ENCODE measurements at places on chromosomes 3 and 15.

DNA sequence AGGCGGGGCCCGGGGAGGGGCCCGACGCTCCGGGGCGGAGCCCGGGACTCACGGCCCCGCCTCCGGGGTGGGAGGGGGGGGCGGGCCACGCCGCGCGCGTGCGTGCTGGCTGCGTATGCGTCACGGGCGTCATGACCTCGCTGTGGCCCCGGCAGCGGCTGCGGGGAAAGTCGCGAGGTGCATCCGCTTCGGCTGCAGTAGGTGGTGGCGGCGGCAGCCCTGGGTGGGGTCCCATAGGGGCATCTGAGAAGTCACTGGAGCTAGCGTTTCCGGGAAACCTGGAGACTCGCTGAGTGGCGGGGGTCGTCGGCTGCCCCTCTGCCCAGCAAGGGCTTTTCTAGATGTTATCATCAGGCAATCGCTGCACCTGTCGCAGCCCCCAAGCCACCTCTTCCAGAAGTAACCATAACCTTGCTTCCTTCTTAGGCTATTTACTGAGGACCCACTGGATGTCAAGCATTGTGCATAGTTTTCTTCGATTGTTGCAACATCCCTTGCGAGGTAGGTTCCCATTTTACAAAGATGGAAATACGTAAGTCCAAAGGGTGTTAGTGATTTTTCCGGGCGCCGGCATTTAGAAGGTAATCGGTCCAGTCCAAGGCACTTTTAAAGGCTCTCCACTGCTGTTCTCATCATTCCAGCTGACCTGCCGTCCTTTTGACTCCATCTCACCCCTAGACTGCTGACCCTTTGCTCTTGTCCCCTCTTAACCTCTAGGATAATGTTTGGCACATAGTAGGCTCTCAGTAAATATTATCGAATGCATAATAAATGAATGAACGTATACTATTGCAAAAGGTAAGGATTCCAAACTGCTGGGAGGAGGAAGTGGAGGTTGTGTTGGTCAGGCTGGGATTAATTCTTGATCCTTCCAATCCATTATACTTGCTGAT, at the start of gene GDPGP1:
Gene GDPGP1 (plus strand): TSS at position 114 of the 893 bp plus-strand sequence. CDS start 6,700 bp downstream, outside the sequence.
- no peak for DNase-seq

DNA sequence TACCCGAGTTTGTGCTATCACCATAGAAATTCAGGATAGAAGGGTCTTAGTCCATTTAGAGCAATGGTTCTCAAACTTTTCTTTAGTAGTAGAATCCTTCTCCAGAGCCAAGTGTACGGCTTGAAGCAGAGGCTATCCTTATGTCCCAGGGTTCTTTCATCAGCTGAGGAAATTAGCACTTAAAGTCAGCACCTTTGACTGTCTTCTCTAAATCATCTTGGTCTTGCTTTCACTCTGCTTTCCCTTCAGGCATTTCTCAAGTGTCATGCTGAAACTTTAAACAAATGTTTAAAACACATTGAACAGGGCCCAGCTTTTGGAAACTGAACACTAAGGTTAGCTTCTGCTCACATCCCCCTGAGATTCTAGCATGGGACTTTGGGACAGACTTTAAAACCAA, 78.2 kb downstream of the TM4SF4 start:
- DNase-seq: no peak

- DNase-seq: no peak
Measured at GRCh38 chr15:73617301-73617831, 15.8 kb downstream of the NPTN start.

DNA sequence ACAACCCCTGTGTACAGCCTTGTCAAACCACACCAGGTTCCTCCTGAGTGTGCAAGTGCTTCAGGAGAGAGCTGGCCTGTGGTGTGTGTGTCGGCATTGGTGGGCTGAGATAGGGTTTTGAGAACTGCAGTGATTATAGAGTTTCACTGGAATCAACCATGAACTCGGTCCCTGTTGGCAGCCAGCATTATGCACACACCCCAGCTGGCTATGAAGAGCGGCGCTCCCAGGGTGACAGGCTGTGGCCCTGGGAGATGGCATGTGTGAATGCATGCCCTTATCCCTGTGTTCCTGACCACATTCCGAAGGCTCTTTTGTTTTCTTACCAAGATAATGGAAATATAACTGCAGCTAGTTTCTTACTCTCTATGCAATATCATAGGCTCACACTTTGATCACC, 101.8 kb downstream of the SNRK start:
- no peak for DNase-seq

DNA sequence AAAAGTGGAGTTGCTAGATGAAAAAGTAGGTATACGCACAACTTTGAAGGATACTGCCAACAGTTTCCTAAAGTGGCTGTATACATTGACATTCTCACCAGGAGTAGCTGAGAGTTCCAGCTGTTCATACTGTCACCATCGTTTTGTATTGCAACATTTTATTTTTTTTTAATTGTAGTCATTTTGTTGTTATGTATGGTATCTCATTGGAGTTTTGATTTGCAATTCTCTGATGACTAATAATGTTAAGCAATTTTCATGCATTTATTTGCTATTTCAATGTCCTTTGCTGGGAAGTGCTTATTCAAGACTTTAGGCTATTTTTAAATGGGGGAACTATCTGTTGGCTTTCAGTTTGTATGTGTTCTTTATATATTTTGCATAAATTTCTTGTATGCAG, 185.1 kb upstream of the TGFBR2 start:
- no peak for DNase-seq

DNA sequence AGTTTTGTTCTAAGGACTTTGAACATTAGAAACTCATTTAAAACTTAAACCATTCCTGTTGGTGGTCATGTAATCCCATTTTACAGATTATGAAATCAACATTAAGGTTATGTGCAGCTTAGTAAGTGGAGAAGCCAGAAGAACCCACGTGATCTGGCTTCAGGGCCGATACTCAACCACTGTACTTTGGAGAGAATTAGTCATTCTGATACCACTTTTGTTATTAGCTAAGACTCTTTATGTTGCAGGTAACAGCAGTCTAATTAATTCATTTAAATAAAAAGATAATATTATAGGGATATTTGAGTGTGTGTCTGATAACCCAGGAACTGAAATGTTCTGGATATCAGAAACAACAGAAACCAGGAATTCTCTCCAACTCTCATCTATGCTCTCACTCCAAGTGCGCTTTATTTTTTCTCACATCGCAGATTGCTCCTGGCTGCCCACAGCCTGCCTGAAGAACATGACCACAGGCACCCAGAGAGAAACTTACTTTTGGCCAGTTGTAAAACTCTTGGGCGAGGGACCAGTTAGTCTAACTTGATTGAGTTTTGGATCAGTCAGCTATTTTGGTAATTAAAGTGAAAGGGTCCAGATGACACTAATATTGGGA, 25.2 kb downstream of the UBE2E1 start:
- no peak for DNase-seq

GRCh38 chr3:133829310-133829707, 23.7 kb downstream of the SRPRB start:
- no peak for DNase-seq

- no peak for DNase-seq
Measured at GRCh38 chr3:53232641-53233377, 23.0 kb downstream of the TKT start.

- no peak for DNase-seq
Measured at GRCh38 chr3:152123457-152123856, 145.3 kb upstream of the MBNL1 start.
